ENCODE measurements at places on chromosomes 12 and 14.

GRCh38 chr14:97213720-97214119, 416.5 kb downstream of the VRK1 start:
- no peak for DNase-seq

DNA sequence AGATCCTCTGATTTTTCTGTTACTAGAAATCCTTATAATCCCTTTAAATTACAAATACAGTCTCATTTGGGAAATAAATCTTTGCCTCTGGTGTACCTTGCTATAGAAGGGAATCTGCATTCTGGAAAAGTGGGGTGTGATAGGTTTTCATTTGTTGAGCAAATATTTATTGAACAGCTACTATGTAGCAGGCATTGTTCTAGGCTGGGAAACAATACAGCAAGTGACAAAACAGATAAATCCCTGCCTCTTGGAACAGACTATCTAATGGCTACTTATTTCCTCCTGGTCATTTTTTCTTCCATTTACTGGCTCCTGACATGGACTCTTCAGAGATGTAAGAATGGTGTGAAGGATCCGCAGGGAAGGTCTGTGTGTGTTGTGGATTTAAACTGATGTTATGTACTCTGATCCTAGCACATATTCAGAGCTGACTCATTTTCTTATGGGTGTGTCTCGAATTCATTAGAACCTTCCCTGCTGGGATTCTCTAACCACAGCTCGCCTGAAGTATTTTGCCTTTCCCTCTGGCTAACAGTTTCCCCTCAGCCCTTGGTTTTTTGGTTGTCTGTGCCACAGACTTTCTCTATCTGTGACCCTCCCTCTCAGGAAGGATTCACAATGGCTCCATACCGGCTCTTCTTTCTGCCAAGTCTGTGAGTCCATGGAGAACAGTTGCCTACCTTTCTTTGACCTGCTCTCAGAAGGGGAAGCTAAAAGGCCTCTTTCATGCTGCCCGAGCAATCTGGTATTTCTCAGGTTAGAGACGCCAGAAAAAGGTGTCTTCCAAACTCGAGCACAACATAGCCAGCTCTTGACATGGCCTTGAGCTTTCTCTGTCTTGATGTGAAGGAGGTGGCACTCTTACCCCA, 53.7 kb downstream of the TMTC2 start:
- no peak for DNase-seq

- DNase-seq = no peak
Observed at GRCh38 chr14:59238216-59238615, 49.7 kb downstream of the DAAM1 start.

DNA sequence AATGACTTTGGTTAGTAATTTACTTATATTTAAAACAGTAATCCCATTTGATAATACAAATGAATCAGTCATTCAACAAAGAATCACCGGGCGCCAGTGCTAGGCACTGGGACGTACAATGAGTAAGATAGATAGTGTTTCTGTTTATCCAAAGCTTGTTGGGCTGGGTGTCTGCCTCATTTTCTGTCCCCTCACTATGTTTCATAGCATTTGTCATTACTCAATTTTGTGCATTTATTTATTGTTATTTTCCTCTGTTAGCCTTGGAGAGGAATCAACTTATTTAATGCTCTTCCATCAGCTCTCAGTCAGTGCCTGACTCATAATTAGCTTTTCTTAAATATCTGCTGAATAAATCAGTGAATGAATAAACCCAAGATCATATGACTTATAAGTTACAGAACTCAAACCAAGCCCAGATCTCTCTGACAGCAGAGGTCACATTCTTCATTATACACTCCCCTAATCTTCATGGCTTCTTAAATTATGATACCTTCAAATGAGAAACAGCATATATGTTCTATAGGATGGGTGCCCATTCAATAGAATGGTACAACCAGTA, 86.2 kb downstream of the TSPAN8 start:
- DNase-seq = no peak

Data from stimulated activated CD4-positive, alpha-beta T cell treated with anti-CD3 and anti-CD28 coated beads, Interleukin-1b, Interleukin-23, amount 100 ng/mL, for 1 hour (primary cell).